ENCODE measurements at places on chromosomes 3 and 15. TPM values are rescaled to one million over a fixed set of nuclear protein-coding genes. Genes with fewer than 3 reads are reported as not detected.
A peak's percentile ranks its signal among the peaks of the same experiment; 100 is the strongest.

The PRTG gene
- 0.33 TPM for total RNA-seq

The LIPC gene
- 136 TPM for total RNA-seq

The LSAMP gene
- 0.05 TPM for total RNA-seq

The HEMK1 gene
- total RNA-seq, result 3.7 TPM

DNA sequence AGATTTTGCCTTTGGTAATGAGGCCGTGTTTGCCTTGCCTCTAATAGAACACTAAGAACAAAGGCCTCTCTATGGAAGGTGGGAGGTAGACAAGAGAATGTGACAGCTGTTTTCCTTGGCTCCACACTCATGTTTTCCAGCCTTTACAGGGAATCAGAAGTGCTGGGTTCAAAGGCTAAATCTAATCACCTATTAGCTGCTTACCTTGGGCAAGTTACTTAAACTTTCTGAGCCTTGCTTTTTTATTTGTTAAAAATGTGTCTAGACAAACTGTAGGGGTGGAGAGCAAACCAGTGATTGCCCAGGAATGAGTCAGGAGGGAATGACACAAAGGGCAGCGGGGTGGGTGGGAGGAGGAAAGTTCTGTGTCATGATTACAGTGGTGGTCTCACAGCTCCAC, 179.0 kb downstream of the P3H2 start:
- no peak for DNase-seq
- H3K4me3 ChIP-seq, result no peak overlapping the region
- H3K36me3 ChIP-seq, result no peaks in the 10 kb centered on the region
- H3K27ac ChIP-seq, result no peak overlapping the region
- no peaks in the 10 kb centered on the region for H3K27me3 ChIP-seq

- no peaks in the 10 kb centered on the region for H3K36me3 ChIP-seq
- no peak overlapping the region for H3K4me3 ChIP-seq
- no peak for DNase-seq
- H3K4me1 ChIP-seq, result no peaks in the 10 kb centered on the region
- H3K27me3 ChIP-seq, result no peaks in the 10 kb centered on the region
Measured at GRCh38 chr15:47756872-47757271, 39.6 kb downstream of the SEMA6D start.

DNA sequence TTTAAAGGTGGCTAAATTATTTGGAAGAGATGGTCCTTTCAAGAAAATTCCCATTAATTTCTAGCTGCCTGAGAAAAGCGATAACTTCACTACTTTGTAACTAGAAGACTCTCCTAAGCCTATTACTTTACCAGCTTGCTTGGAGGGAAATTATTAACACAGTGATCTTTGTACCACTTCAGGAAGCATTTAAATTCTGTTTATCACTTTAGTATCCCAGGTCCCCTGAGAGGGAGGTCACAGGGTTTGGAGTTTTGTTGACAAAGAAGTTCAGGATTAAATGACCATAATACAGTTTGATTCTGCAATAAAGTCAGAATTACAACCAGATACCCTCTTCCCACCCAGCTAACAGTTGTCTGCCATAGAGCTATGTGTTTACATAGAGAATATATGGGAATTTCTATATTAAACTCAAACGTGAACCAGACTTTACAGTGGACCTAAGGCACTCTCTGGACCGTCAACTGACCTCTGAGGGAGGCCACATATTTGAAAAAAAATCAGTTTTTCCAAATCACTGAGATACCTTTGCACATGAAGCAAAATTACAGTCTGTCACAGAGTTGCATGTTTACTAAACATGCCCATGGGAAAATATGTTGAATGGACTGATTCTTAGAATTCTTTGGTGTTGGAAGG, 3.0 kb downstream of the SLC27A2 start:
- H3K27ac ChIP-seq, result peak overlapping the region; percentile 93
- no peaks in the 10 kb centered on the region for H3K27me3 ChIP-seq
- H3K4me3 ChIP-seq, result peak overlapping the region; percentile 30
- H3K36me3 ChIP-seq, result no peaks in the 10 kb centered on the region

DNA sequence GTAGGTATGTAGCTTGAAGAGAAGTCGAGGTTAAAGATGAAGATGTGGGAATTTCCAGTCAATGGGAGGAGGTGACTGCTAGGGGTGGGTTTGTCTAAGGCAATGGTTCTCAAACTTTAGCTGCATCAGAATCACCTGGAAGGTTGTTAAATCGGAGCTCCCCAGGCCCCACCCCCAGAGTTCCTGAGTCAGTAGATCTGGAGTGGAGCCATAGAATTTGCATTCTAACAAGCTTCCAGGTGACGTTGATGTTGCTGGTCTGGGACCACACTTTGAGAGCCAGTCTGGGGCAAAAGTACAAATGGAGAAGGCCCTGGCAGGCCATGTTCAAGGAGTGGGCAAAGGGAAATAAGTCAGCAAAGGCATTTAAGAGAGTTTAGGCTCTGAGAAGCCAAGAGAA, 69.1 kb downstream of the CMTM8 start:
- H3K4me3 ChIP-seq, result no peak overlapping the region
- no peaks in the 10 kb centered on the region for H3K27me3 ChIP-seq
- H3K36me3 ChIP-seq, result no peaks in the 10 kb centered on the region
- DNase-seq, result no peak

DNA sequence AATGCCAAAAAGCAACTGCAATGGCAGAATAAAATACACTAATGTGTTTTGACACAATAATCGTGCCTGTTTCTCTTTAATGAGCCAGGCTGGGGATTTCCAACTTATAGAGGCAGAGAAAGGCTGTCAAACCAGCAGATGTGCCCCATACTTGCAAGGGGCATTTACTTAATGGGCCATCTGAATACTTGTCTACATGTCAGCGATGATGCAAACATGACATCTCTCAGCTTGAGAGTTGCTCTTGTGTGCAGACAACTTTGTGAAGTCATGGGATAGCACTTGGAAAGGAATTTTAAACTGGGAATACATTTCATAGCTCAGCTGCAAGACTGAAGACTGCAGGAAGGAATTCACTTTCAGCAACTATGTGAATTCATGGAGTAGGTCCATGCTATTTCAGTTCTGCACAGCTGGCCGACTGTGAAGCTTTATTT, 127.4 kb upstream of the ADAMTS9 start:
- DNase-seq, result no peak
- no peaks in the 10 kb centered on the region for H3K4me1 ChIP-seq

DNA sequence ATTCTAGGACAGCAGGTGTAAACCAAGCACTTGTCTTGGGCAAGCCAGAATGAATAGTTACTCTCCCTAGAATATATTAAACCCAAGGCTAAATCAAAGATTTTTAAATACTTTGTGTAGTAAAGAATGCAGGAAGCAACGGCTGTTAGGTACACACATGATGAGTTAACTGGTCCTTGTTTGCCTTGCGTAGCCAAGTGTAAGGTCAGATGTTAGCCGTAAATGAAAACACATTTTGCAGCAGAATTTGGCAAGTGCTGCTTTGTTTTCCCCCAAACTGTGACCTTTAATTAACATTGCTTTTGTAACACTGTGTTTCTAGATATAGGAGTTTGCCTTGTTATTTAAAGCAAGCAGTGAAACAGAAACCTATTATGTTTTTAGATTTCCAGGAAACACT, 368.7 kb downstream of the IL5RA start:
- H3K27ac ChIP-seq, result no peak overlapping the region
- peaks cover 3% of the 10 kb centered on the region for H3K27me3 ChIP-seq
- H3K4me1 ChIP-seq, result no peaks in the 10 kb centered on the region
- H3K4me3 ChIP-seq, result no peak overlapping the region
- DNase-seq, result no peak
- H3K36me3 ChIP-seq, result no peaks in the 10 kb centered on the region

DNA sequence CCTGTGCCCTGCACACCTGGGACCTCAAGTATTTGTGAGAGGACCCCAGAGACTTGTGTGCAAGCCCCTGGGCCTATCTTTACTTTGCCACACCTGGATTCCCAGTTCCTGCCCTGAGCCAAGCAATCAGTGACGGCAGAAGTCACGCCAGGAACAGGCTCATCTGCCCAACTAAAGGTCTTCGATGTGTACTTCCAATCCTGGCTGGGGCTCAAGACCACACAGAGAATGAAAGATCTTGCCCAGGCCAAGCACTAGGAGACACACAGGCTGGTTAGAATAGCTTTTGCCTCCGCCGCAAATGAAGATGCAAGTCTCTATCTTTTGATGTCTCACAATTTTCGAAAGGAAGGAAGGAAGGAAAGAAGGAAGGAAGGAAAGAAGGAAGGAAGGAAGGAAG, 228.8 kb downstream of the OCA2 start:
- no peak overlapping the region for H3K27ac ChIP-seq
- DNase-seq, result no peak
- H3K36me3 ChIP-seq, result no peaks in the 10 kb centered on the region
- no peak overlapping the region for H3K4me3 ChIP-seq
- H3K4me1 ChIP-seq, result no peaks in the 10 kb centered on the region

- peaks cover 4% of the 10 kb centered on the region for H3K36me3 ChIP-seq
- no peak overlapping the region for H3K4me3 ChIP-seq
- no peaks in the 10 kb centered on the region for H3K27me3 ChIP-seq
- H3K27ac ChIP-seq, result no peak overlapping the region
- peaks cover 2% of the 10 kb centered on the region for H3K4me1 ChIP-seq
Measured at GRCh38 chr3:149898771-149899170, 71.9 kb downstream of the PFN2 start.

- peaks cover 6% of the 10 kb centered on the region for H3K4me1 ChIP-seq
- no peaks in the 10 kb centered on the region for H3K27me3 ChIP-seq
- H3K27ac ChIP-seq, result no peak overlapping the region
Measured at GRCh38 chr3:119331661-119332060, 37.5 kb downstream of the ARHGAP31 start.

- H3K27ac ChIP-seq, result no peak overlapping the region
- DNase-seq, result no peak
- no peak overlapping the region for H3K4me3 ChIP-seq
- no peaks in the 10 kb centered on the region for H3K4me1 ChIP-seq
Measured at GRCh38 chr3:104909721-104910120, 457.0 kb upstream of the ALCAM start.

All from liver (tissue), 10 donors.